ENCODE measurements at places on chromosomes 12 and 14.

GRCh38 chr14:78253986-78254385 is 83.8 kb downstream of the NRXN3 start:
- no peak for DNase-seq

GRCh38 chr12:110756611-110757010 is 13.9 kb upstream of the PPP1CC start:
- DNase-seq: no peak

DNA sequence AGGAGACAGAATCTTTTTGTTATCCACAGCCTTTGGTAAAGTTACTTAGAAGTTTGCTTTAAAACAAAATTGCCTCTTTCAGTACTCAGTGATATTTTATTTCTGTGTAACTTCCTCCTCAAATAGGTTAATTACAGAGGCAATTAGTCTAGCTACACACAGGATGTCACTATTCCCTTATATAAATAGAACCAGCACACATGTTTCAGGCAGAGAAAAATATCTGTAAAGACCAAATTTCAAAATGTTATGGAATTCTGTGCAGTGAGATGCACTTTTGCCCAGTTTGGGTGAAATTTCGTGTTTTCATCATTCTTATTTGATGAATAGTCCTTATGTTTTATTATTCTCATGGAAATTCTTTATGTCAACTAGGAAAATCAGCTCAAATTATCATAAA is 410.6 kb upstream of the SOX5 start:
- no peak for DNase-seq

GRCh38 chr12:87171356-87171755 is 857.8 kb downstream of the C12orf50 start:
- DNase-seq: no peak

DNA sequence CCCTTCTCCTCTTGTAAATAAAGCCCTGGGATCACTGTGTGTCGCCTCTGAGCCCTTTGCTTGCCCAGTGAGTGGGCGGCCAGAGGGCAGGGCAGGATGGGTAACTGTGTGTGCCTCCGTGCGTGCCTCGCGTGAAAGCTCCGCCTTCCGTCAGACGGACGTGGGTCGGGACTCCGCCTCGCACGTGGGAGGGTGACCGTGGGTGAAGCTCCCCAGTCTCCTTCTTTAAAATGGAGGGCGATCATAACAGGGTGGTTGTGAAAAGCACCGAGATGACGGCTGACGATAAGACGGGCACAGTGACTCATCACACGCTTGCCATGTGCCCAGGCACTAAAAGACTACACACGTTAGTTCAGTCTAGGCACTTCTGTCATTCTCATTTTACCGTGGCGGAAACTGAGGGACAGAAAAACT is 9.2 kb downstream of the PHB2 start:
- DNase-seq: no peak

DNA sequence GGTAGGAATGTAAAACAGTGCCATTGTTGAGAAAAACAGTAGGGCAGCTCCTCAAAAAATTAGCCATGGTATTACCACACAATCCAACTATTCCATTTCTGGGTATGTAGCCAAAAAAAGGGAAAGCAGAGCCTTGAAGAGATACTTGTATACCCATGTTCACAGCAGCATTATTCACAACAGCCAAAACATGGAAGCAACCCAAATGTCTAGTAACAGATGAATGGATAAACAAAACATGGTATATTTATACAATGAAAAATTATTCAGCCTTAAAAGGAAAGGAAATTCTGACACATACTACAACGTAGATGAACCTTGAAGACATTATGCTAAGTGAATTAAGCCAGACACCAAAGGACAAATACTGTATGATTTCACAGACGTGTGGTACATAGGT is 67.6 kb upstream of the GNG2 start:
- no peak for DNase-seq

DNA sequence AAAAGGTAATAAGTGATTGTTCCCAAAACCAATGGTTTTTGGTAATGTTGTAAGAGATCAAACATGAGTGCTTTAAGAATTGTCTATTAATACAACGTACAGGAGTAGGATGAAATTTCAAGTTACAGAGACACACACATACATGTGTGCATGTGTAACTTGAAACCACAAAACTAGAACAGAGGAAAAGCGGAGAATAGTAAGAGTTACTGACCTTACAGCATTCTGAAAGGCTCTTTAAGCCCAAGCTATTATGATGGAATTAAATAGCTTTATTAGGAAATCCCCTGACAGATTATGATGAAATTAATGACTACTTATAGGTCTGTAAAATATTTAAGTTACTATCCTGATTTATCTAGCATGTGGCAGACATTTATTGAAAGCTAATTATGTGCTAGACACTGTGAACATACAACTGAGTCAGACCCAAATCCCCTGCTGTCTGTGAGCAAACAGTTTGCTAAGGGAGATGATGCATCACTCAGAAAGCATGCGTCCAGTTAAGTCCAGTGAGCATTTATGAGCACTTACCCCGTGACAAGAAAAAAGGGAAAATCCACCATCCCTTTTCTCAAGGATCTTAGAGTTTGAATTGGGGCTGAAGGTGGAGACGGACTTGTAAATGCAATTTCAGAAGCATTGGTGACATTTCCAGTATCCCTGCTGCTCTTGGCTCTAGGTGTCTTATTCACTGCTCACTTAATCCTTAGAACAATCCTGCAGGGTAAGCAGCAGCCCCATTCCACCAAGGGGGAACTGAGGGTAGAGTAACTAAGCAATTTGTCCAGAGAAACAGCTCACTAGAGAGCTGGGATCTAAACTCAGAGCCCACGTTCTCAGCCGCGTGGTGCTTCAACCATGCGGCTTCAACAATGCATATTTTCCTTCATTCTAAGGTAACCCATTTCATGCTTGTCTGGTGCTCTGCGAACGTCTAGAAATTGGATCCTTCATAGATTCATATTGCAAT is 117.4 kb downstream of the EML1 start:
- no peak for DNase-seq

GRCh38 chr12:124498275-124499189 is 68.9 kb downstream of the NCOR2 start:
- no peak for DNase-seq

DNA sequence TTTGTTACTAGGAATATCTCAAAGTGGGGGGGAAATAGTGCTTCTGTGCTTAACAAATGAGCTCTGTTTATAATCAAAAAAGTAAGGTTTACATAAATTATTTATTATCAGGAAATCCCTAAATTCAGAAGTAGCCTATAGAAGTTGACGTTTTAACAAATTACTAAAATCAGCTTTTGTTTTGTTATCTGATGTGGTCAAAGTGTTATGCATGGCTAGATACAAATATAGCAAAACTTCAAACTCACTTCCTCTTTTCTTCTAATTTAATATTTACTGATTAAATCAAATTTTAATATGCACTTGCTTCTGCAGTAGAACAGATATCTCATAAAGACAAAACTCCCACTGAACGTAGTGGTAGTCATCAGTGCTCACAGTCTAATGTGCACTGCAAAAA is 47.5 kb downstream of the GARIN6 start:
- DNase-seq: no peak

DNA sequence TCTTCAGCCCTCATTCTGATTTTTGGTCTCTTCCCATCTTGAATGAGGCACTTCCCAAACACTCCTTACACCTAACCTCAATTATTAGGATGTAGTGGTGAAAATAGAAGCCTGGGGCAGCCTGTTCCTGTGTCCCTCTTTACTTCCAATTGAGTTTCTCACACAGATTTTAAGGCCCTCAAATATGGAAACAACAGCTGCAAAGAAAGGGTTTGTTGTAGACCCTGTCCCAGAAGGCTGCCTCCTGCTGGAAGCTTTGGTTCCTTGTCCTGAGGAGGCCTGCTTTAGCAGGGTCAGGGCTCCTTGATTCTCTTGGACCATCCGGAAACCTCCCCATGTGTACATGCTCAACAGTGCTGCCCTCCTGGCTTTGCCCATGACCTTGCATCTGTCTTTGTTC is 101.3 kb downstream of the TGFB3 start:
- no peak for DNase-seq

DNA sequence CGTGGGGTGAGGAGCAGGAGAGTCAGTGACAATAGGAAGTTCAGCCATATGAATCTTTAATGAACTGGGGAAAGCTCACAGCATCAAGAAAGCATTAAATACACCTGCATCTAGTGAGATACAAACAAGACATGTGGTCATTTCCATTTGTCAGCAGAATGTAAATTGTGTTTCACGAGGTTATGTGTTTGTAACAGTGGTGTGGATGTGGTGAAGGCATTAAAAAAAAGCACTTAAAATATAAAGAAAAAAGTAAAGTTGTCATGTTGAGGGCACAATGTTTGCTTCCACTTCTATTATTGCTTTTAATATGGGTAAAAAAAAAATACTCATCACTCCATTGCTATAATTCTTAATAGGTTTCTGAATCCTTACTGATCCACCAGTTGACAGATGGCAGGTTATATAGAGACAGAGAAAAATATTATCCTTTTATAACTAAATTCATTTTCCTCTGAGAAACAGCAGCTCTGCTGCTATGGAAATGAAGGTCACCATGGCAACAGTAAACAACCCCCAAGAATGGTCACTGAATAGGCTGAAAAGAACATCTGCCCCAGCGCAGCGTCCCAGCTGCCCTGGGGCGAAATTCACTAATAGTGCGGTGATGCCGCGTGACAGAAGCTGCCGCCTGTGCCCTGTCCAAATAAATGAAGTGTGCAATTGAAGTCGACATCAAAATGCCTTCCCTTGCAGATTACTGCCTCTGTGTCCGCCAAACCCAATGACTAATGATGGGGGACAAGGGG is 226.1 kb downstream of the FOXN3 start:
- peak; percentile 63 for DNase-seq

DNA sequence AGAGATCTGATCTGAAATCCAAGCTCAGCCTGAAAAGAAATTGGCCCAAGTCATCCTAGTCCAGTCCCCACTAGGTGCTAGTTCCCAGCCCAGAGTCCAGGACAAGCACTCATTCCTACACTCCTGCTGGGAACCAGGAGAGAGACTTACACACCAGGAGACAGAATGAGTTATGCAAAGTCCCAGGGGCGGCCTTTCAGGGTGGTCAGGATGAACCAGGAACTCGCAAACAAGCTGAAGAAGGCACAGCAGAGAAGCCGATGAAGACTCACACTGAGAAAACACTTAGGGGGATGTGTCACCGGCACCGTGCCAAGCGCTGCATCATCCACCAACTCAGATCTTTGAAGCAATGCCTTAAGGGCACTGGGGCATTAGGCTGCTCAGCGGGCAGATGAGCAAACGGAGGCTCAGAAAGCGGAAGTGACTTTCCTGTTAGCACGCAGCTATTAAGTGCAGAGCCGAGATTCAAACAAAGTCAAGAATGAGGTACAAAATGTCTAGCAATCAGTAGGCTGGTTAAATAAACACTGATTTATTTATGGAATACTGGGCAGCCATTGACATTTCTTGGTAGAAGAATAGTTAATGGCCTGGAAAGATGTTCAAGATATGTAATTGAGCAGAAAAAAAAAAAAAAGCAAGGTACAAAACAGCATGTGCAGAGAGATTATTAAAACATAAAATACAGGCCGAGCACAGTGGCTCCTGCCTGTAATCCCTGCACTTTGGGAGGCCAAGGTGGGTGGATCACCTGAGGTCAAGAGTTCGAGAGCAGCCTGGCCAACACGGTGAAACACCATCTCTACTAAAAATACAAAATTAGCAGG is 78.7 kb downstream of the LRRC74A start:
- DNase-seq: no peak

GRCh38 chr14:66476964-66477363 is 9.2 kb upstream of the CCDC196 start:
- DNase-seq: no peak

DNA sequence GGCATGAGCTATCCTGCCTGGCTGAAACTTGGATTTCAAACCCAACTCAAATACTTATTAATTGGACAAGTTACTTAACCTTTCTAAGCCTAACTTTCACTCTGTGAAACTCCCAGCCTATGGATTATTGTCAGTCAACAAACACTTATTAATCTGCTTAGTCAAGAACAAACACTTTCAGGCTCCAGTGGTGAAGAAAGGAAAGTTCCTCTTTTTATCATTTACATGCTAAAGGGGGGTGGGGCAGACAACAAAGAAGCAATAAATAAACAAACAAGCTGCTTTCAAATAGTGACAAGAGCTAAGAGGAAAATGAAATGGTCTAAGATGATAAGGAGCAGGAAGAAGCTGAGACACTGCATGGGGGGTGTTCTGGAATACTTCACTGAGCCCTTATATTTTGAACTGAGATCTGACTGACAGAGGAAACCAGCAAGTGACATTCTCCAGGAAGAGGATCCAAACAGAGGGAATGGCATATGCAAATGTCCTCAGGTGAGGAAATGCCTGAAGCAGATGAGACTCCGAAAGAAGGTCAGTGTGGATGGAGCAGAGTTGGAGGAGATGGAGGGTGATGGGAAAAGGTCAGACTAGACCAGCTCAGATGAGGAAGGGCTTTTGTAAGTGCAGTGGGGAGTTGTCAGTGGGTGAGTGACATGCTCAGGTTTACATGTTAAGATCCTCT is 259.6 kb downstream of the ITPR2 start:
- DNase-seq: no peak

DNA sequence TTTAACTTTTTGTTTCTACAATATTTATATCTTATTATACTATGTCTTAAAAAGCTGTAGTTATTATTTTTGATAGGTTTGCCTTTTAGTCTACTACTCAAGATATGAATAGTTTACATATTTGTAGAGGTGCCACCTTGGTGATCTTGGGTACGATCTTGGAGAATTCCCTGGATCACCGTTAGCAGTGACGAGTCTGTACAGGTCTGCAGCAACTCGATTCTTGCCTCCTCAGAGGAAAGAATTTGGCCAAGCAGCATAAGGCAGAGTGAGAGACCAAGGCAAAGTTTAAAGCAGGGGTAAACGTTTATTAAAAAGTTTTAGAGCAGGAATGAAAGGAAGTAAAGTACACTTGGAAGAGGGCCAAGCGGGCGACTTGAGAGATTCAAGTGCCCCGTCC is 3.1 kb upstream of the TCTN2 start:
- DNase-seq: no peak

- DNase-seq: no peak
Observed at GRCh38 chr14:55605793-55606192, 25.8 kb downstream of the KTN1 start.

DNA sequence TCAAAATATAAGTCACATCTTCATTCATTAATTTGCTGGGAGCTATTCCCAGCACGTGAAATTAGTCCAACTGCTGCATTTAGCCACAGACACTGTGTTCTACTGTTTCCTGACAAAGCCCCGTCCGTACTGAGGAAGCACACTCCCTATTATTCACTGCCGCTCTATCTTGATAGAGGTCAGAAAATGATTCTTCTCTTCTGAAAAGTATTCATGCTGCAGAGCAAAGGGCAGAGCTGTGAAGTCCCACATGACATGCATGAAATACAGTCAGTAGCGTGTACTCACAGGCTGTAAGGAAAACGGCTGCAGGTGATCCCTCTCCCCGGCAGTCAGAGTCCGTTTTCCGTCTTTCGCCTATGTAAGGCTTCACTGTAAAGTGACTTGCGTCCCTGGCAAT is 302.5 kb upstream of the FKBP4 start:
- no peak for DNase-seq

GRCh38 chr12:2124466-2125023 is 71.8 kb downstream of the CACNA1C start:
- DNase-seq: no peak
